ENCODE measurements at places on chromosomes 5 and 9.

DNA sequence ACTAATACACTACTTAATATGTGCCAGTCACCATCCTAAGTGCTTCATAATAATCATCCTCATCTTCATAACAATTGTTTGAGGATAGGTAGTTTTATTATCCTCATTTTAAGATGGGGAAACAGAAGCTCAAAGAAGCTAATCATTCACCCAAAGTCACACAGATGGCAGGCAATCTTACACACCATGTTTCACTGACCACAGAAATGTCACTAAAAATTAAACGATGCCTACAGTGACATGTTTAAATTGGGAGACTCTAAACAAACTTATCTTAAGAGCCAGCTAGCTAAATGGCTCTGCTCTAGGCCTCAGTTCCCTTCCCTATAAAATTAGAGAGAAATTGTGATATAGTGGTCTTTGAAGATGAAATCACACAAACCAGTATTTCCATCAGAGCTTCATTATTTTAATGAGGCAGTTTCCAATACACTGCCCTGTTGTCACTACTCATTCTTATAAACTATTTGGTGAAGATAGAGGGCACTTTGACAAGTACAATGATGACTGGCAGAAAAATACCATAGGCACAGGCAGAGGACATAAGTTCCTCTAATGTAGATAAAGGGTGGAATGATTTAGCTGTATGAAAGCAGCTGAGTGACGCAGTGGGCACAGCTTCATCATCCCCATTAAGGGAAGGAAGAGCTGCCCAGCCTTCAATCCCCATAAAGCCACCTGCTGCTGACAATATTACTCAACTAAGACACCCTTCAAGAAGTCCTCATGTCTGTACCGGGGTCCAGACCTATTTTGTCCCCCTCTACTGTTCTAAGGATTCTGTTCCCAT, 224.1 kb downstream of the ACTL7B start:
- DNase-seq, result no peak

DNA sequence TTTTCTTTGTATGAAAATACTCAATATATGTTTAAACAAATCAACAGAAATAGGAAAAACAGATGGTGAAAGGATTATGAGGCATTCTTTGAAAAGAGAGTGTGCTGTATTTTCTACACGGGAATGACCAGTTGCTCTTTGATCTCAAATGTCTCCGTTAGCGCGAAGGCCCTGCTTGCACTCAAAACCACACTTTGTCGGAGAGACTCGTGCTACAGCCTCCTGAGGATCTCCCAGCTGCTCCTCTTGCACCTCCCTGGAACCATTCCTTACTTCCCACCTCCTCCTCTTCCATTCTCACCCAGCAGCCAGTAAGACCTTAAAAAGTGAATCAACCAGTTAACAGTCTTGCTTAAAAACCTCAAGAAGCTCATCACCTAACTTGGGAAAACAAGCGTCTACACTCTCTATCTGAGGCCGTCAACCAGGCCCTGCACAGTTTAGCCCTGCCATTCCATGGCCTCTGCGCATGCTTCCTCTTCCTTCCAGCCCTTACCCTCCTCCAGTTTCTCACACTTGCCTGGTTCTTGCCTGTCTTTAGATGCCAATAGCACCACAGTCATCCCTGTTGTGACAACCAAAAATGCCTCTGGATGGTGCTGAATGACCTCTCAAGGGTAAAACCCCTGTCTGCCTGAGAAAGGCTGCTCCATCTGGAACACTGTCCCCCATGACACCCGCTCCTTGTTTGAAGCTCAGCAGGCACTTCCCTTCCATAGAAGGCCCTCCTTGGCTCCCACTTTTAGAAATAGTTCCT, 594.7 kb upstream of the WWC1 start:
- DNase-seq, result no peak

DNA sequence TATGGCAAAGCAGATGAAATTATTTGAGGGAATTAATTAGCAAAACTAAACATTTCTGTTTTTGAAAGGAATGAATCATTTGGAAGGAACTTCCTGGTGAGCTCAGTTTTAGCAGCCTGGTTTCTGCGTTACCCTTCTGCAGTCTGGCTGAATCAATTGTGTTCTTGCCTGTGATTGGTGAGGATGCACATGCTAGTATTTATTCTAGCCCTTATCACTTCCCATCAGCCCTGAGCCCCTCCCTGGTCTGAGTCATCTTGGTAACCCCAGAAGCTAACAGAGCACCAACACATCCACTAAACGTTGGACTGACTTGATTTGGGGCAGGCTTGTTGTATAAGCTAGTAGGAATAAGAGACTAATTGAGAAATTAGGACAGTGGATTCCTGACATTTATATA, 6.6 kb downstream of the TJP2 start:
- DNase-seq, result no peak

GRCh38 chr9:12997009-12997408, 222.2 kb downstream of the LURAP1L start:
- no peak for DNase-seq

DNA sequence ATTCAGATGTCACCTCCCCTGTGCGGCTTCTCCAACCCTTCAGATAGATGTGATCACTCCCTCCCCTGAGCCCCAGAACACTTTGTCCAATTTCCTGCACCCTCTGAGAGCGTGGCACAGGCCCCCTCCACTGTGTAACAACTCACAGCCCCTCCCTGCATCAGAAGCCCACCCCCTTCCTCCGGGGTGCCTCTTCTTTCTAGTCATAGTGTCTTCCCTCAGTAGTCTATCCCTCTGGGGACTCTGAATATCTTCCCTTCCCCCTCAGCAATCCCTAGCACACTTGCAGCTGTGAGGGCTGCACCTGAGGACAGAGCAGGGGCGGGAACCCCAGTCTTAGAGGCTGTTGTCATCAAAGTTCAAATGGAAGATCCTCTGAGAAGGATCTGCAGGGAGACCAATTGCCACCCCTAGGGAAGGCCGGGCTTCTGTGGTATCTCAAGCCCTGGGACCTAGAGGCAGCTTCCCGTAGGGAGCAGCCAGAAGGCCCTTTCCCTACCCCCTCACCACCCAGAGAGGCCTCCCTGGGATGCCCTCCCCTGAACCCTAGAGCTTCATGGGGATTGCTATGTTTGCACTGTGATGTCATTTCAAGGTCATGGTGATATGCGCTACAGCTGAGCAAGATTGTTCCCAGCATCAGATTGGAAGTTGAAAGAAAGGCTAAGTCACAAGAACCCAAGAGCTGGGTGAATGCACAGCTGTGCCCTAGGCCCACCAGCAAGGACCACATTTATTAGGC, 70.7 kb downstream of the THBS4 start:
- DNase-seq, result no peak

DNA sequence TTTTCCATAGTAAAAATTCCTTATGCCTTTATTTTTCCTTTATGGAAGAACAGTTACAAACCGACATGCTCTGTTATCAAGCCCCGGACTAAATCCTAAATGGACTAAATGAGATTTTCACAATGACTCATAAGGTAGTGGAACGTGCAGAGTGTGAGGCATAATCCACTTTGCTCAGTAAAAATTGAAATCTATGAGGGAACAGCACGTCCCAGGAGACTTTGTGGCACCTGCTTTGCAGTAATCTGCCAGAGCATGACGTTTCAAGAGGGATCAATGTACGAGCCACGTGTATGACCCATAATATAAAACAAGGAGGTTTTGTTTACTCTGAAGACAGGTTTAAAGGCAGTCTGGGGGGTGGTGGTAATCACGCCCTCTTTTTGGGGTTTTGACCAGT, 83.8 kb upstream of the GNA14 start:
- DNase-seq, result no peak

DNA sequence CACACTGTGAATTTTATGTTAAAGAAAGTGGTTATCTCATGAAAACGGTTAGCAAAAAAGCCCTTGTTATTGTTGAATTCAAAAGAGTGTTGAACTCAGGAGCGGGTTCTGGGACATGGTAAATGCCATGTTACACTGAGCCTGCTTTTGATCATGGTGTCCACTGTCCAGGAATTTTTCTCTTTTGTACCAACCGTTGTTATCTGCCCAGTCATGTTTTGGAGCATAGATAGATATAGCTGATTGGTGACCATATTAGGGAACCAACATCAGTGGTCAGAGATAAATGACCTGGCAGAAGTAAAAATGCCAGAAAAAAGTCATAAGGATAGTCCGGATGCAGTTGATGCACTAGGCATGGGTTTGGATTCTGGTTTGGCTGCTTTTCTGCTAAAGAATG, 29.3 kb downstream of the DOCK2 start:
- DNase-seq, result no peak

DNA sequence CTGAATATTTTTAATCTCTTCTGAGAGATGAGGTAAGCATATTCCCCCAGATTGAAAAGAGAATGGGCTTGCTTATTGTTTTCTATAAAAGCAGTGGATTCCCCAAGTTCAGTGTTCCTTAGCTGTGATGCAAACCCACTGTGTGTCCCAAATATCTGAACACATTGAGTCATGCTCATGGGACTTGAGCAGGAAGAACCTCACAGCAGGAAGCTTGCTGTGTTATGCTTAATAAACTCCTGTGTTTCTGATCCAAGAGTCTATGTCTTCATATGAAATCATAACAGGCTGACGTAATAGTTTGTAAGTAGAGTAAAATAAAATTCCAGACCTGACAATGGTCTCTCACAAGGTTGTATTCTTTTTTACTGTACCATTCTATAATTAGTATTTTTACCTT, 24.8 kb upstream of the LOX start:
- DNase-seq, result no peak

- DNase-seq, result no peak
These were observed 143.3 kb upstream of the SMARCA2 start for GRCh38 chr9:1871626-1872419.

DNA sequence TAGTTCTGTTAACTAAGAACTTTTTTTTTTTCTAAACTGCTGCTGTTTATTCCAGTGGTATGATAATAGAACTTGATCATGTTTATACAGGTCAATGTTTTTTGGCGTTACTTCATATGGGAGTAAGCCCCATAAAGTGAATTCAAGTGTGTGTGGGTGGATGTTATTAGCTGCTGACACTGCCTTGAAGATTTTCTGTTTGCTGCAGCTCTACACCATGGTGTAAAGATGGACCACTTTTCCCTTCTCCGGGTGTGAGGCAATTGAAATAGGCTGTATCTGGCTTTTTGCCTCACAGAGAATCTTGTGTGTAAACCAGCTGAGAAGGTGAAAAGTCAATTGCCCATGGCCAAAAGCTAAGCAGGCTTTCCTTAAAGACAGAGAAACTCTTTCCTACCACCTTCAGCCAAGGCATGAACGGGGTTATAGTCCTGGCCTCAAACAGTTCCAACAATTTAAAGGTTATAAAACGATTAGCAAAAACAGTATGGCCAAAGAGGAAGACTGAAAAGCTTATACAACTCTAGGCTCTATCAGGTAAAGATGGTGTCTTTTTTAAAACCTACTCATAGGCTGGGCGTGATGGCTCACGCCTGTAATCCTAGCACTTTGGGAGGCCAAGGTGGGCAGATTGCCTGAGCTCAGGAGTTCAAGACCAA, 33.9 kb upstream of the ABCA1 start:
- no peak for DNase-seq
